EH (cell line): ENCODE measurements at places on chromosomes 2 and 18.

DNA sequence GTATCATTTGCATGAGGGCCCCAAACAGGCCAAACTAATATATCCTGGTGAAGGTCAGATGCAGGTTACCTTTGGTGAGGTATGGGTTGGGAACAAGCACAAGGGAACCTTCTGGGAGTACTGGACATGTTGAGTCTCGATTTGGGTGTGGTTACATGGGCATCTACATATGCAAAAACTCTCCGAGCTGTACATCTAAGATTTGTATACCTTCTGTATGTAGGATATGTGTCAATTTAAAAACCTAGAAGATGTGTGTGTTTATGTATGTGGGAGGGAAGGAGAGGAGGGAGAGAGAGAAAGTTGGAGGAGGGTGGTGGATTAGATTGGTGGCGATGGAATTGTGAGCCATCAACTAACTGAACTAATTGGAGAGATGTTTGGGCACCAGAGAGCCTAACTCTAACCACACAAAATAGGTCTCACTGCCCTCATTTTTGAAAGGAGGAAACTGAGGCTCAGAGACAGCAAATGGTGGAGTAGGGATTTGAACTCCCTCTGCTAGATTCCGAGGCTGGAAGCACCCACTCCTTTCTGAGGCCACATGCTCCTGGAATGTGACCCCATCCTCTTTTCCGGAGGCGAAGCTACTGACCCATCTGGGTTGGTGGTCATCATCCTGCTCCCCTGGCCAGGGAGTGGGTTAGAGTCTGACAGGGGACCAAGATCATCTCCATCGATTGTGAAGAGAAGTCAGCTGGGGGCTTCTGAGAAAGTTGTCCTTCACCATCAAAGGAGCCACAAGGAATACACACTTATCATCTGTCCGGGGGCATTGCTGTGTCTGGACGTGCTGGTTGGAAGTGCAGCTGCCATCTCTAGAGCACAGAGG, 107.3 kb upstream of the MYCN start:
- no peak for DNase-seq

DNA sequence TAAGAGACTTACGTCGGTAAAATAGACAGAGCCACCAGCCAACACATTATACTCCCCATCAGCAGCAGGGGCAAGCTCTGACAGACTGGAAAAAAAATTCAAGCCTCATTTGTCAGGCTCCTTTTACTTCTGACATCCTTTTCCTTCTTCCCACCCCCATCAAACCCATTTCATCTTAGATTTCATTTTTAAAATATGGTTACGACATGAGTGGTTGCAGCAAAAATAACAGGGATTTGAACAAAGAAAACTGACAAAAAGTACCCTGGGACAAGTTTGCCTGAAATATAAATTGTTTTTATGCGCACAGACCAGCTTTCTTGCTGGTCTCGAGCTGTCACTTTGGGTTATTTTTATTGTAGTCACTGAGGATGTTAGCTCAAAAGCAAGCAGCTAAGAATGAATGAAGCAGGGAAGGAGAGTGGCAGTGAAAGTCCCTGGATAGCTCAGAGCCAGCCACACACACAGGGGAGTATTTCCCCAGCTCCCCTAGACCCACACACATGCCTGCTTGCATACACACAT, 30.7 kb upstream of the LINC00305 start:
- no peak for DNase-seq

- no peak for DNase-seq
Measured at GRCh38 chr18:42477267-42477666, 522.2 kb downstream of the PIK3C3 start.

DNA sequence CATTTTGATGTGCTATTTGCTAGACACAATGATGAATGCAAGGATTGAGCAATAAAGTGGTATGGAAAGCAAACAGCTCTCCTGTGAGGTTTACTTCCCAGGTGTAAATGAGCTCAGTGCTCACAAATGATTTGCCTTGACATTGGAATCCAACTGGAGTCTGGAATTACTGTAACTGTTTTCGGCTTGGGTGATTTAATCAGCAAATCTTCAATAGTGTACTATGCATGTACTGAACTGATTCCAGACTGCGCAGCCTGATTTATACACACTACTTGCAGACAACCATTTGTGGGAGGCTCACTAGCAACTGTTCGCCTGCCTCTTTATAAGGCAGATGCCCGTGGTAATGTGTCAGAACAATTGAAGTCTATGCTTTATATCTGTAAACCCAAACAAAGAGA, 27.9 kb upstream of the SOX11 start:
- no peak for DNase-seq

GRCh38 chr2:238528953-238529781, 102.4 kb downstream of the ASB1 start:
- peak; percentile 82 for DNase-seq

GRCh38 chr2:83055376-83056010, 1403.6 kb downstream of the SUCLG1 start:
- peak; percentile 70 for DNase-seq

- DNase-seq, result no peak
Measured at GRCh38 chr2:169672406-169672805, 21.8 kb downstream of the CFAP210 start.
